ENCODE measurements at places on chromosomes 4 and X.

DNA sequence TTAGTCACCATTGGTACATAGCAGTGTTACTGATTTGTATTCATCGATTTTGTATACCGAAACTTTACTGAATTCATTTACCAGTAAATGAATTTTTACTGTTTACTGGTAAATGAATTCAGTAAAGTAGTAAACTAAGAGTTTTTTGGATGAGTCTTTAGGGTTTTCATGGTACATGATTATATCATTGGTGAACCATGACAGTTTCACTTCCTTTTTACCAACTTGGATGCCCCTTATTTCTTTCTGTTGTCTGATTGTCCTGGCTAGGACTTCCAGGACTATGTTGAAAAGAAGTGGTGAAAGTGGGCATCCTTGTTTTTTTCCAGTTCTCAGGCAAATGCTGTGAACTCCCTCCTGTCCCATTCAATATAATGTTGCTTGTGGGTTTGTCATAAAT lies 494.9 kb downstream of the GALNTL6 start:
- DNase-seq = no peak

- DNase-seq = peak; percentile 88
These were observed 210 bp upstream of the SMIM10L2A start for GRCh38 chrX:135421537-135421931.

- no peak for DNase-seq
These were observed 43.2 kb downstream of the AKAP4 start for GRCh38 chrX:50157545-50158135.

- DNase-seq = no peak
These were observed 152.2 kb upstream of the PPARGC1A start for GRCh38 chr4:24042094-24042493.

GRCh38 chr4:123417813-123418212 lies 21.2 kb downstream of the SPRY1 start:
- no peak for DNase-seq

DNA sequence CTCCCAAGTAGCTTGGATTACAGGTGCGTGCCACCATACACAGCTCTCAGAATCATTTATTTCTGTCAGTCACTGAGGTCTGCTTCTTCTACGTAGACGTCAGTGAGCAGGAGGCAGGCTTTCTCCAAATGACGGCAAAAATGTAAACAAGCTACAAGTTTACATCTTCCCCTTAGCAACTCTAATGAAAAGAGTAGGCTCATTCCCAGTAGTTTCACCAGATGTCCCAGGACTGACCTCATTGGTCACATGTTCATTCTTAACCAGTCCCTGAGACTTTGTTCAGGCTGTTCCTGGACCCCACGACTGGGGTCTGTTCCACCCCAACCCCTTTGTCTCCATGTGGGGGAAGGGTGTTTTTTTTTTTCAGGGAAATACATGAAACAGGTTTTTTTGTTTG lies 67.1 kb downstream of the TENM3 start:
- no peak for DNase-seq

DNA sequence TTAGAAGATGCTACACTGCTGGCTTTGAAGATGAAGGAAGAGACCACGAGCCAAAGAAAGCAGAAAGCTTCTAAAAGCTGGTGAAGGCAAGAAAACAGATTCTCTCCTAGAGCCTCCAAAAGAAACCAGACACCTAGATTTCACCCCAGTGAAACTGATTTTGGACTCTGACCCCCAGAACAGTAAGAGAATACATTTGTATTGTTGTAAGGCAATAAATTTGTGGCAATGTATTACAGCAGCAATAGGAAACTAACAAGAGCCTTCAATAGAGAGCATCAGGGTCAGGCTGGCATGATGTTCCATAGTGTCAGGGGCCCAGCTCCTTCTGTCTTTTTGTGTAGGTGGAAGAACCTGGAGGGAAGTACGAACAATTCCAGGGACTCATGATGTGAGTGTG lies 6.0 kb upstream of the TEC start:
- no peak for DNase-seq

DNA sequence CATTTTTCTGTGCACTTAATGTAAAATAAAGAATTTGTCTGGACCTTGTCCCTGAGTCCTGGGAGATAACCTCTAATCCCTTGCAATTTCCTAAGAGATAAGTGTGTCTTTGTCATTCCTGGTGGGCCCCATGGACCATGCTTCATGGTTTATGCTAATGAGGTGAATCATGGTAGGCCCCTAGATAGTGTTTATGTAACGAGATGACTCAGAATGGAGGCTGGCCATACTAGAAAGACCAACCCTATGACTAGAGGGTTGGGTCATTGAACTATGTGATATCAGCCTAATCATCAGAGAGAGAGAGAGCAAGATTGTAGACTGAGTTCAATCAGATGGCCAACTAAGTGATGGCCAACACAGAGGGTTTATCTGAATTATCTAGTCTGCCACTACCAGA lies 64.2 kb upstream of the NHSL2 start:
- no peak for DNase-seq

GRCh38 chr4:29549342-29549741 lies 1170.8 kb upstream of the PCDH7 start:
- DNase-seq = no peak

DNA sequence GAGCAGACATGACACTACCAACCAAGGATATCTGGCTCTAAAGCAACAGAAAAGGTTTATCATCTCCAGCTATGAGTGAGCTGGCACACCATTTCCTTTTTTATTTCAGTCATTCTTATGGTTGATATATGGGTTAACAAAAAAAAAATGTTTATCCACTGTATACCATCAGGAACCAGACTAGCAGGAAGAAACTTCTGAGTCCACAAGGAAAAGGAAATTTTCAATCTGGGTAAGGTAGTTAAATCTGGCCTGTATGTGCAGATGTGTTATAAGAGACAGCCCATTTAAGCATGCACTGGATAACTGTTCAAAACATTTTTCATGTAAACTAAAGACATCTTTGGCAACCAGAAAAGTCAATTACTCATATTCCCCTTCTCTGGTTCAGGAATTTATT lies 35.0 kb downstream of the AMMECR1 start:
- no peak for DNase-seq

GRCh38 chrX:134622056-134622812 lies 36.0 kb downstream of the PLAC1 start:
- no peak for DNase-seq

DNA sequence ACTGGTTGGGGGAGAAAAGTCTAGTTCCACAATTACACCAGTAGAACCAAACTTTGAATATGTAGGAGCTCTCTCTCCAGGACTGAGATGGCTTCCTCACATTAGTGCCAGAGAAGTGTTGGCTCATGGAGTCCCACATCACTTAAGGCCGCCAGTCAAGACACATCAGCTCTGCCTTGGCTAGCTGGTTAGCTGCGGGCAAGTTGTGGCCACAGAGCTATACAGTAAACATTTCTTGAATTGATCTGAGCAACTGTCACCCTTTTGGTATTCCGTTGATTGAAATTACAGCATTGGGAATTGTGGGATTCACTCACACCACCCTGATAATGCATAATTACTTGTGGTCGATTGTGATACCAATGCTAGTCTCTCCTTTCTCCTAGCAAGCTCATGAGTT lies 76.2 kb downstream of the LNX1 start:
- DNase-seq = no peak
